ENCODE measurements at places on chromosomes 11 and 22.

GRCh38 chr22:40904101-40904500 is 42.2 kb upstream of the DNAJB7 start:
- no peak for DNase-seq

GRCh38 chr11:9726321-9727022 is 62.6 kb downstream of the SWAP70 start:
- no peak for DNase-seq

GRCh38 chr11:2728663-2729332 is 29.0 kb upstream of the KCNQ1OT1 start:
- DNase-seq, result no peak

DNA sequence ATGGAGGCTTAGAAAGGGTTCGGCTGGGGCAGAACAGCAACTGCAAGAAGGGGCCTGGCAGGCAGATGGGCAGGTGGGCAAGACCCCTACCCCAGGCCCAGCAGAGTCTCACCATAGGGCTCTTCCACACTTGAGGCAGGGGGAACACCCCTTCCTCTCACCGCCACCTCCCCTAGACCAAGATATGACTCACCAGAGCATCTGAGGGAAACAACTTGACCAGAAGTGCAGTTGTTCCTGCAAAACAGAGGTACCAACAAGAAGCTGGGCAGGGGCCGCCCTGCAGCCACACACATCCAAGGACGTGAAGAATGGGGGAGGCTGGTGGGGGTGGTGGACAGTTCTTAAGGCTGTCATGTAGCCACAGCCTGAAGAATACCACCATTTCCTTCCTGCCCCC is 10.9 kb downstream of the TMPRSS5 start:
- no peak for DNase-seq

GRCh38 chr22:48712558-48713271 is 1115.0 kb downstream of the BRD1 start:
- no peak for DNase-seq

- no peak for DNase-seq
These were observed 35.3 kb upstream of the SC5D start for GRCh38 chr11:121257289-121257688.

- DNase-seq, result no peak
These were observed 9.5 kb downstream of the FOLR3 start for GRCh38 chr11:72144807-72145565.

- DNase-seq, result no peak
These were observed 34.7 kb downstream of the DDIAS start for GRCh38 chr11:82936261-82936660.

DNA sequence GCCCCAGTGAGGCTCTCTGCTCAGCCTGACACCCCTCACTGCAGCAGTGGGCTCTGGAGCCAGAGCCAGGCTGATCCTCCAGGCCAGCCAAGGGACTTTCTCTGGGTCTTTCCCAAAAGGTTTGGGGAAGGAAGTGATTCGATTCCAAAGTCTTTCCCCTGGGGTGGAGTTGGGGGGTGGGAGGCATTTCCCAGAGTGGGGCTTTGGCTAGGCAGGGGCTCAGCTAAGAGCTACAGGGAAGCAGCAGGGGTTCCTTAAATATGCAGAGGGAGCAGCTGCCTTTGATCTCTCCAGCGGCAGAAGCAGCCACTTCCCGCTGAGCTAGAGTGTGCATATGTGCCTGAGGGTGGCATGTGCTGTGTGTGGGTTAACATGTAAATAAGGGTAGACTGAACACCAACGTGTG is 192.9 kb downstream of the INSC start:
- DNase-seq, result no peak

DNA sequence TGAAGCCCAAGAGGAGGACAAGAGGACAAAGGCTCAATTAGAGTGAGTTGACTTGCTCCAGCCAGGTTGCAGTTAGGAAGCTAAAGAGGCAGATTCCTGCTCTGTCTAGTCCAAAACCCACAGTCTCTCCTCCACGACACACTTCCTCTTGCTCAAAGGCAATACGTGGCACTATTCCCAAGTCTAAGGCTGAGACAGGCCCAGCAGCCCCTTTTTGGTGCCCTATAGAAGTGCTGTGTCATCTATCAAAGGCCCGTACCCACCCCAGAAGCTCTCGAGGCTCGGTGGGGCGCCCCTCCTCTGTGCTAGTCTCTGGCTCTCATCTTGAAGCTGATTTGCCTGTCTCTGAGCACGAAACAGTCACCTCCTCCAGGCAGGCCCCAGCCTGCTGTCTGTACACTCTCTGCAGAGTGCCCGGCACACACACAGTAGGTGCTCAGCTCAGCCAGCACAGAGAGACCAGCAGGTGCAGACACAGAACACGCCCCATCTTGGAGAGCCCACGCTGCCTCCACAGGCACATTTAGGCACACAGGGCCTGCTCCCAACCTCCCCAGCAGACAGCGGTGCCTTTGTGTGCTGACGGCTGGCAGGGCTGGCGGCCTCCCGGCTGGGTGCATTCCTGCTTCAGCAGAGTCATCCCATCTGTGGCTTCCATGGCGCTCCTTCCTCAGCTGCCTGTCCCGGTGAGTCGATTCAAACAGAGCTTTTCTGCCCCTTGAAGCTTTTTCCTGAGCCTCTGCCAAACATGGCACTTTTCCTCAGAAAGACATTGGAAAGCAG is 52.8 kb downstream of the MYH9 start:
- DNase-seq, result peak; percentile 38

DNA sequence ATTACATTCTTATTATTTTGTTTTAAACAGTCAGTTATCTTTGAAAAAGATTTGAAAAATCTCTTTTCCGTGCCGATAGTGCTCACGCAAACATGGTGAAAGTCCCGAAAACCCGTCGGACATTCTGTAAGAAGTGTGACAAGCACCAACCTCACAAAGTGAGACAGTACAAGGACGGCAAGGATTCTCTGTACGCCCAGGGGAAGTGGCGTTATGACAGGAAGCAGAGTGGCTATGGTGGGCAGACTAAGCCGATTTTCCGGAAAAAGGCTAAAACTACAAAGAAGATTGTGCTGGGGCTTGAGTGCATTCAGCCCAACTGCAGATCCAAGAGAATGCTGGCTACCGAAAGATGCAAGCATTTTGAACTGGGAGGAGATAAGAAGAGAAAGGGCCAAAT is 28.7 kb upstream of the CTSD start:
- no peak for DNase-seq

- DNase-seq, result no peak
These were observed 77.5 kb downstream of the PPFIBP2 start for GRCh38 chr11:7591107-7591894.

DNA sequence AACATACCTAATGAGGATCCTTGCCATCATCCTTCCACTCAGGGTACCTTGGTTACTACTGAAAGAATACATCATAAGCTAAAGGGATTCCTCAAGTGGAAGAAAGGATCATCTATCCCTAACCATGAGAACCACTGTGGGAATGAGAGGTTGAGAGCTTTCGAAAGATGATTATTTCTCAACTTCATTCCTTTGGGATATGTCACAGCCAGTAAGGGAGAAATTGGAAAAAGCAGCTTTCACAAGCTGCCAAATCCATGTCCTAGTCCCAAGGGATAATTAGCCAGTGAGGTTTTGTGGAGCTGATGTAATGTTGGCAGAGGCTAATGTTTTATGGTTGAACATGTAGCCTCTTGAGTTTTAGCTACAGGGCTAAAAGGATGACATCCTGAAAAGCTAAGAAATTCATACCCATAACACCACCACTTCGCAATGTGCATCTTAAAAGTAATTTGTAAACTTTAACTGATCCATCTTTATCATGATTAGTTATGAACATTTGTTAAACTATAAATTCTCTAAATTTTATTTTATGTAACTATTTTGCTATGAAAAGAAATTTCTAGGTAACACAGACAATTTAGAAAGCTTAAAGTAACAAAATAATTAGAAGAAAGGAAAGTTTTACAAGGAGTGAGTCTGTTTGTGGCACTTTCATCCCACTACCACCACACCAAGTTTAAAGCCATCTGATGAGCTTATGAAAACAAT is 123.9 kb downstream of the MRTFA start:
- no peak for DNase-seq

DNA sequence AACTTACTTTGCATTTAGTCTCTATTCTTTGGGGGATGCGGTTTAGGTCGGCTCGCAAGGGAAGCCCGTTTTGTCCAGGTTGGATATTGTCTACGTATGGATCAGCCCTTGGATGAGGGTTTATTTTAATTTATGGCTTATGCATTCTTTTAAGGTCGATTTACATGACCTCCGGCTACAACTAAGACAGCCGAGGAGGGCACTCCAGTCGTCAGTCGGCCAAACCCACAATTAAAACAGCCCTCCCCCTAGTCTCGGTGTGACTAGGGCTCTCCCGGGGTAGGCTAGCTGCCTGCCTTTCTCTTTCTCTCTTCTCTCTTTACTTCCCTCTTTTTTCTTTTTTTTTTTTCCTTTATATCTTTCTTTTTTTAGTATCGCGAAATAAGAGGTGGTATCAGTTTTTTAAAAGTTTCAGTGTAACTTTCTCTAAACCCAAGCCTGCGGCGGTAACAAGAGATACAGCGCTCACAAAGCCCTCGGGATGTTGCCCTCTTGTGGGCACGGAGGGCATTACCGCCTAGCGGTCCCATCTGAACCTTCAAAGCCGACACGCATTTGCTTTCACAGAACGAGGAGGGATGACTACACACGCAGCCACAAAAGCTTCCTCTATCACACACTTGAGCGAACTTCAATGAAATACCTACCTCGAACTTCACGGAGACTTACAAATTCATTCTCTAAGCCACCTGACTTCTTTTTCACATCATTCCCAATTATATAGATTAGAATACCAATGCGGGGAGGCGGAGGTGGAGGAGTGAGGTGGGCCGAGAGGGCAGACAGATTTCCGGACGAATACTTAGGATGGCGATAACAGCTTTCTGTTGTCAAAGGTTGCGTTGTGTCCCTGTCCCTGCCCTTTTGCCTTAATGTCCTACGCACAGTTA is 132.3 kb upstream of the C11orf58 start:
- peak; percentile 79 for DNase-seq

- DNase-seq, result no peak
These were observed 173.6 kb upstream of the CCDC90B start for GRCh38 chr11:83459798-83460197.

GRCh38 chr11:69257838-69258658 is 35.9 kb upstream of the MYEOV start:
- no peak for DNase-seq
